Immature natural killer cell (primary cell): ENCODE measurements at places on chromosomes 6 and 20. TPM values are rescaled to one million over a fixed set of nuclear protein-coding genes. Genes with fewer than 3 reads are reported as not detected.

ISM1 gene
- polyA plus RNA-seq = 0.09 TPM

METTL24 gene
- 0.81 TPM for polyA plus RNA-seq

SLC17A9 gene
- polyA plus RNA-seq = 3.5 TPM

DNA sequence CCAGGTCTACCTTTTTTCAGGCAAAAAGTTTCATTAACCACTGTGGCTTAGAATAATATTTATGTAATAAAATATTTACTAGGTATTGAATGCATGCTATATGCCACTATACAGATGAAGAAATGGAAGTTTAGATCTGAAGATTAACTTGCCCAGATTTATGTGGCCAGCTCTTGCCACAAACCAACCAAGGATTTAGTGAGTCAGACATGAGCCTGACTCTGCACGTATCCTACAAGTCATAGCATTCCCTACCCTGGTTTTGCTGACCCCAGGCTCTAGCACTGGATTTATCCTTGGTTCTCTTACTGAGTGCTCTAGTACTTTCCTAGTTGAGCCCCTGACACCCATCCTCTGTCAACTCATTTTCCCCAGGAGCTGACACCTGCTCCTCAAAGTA lies 75.4 kb downstream of the ANKEF1 start:
- H3K27me3 ChIP-seq = peaks cover 2% of the 10 kb centered on the region
- DNase-seq = no peak
- H3K36me3 ChIP-seq = no peaks in the 10 kb centered on the region
- H3K4me1 ChIP-seq = no peaks in the 10 kb centered on the region

DNA sequence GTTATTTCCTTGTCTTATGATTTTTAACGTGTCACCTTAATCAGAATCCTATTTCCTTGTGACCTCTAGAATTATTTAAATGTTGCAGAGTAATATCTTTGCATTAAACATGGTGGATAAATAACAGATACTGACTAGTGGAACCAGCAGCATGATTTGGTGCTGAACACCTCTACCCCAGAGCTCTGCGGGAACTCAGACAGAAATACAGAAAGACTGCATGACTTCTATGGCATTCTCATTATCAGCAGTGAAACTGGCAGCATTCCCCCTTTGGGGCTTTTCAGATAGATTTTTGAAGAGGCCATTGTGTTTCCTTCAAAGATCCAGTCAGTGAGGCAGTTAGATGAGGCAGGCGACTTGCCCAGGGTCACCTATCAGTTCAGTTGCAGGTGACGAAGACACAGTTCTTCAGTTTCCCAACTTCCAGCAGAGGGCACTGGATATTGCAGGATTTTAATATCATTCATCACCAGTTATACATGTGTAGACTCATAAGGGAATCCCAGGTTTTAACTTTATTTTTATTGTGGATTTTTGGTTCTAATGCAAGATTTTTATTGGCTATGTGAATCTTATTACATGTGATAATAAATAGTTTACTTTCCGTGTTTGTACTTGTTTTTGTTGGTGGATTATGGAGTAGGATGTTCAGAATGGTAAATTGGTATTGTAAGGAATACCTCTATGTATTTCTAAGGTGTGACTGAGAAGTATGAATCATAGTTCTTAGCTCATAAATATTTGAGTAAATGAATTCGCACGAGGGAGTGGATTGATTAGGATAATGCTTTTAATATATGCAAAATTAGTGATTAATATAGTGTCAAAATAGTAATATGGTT lies 81.3 kb downstream of the AFDN start:
- no peak overlapping the region for H3K27ac ChIP-seq
- H3K27me3 ChIP-seq = no peaks in the 10 kb centered on the region
- no peak for DNase-seq
- no peaks in the 10 kb centered on the region for H3K4me1 ChIP-seq

DNA sequence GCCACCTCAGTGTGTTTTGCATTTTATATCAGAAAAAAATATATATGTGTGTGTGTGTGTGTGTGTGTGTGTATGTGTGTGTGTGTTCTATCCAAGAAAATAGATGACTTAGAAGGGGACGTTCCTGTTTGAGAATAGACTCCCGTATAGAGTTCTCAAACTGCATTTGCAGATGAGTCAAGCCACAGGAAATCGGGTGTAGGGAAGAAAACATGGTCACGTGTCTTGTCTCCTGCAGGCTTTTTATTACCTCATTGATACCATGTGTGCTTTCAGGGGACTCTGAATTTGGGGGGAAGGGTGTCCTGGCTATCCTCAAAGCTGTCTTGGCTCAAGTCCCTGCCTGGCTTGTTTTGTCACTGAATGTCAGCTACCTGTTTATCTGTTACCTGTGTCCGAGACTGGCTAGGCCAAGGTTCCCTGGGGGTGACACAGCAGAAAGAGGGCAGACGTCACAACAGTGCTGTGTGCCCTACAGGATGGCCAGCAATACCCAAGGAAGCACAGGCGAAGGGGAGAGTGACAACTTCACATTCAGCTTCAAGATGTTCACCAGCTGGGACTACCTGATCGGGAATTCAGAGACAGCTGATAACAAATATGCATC lies 55.7 kb upstream of the NOP56 start:
- no peaks in the 10 kb centered on the region for H3K4me1 ChIP-seq
- peaks cover 5% of the 10 kb centered on the region for H3K27me3 ChIP-seq
- DNase-seq = no peak
- H3K4me3 ChIP-seq = no peak overlapping the region
- no peaks in the 10 kb centered on the region for H3K36me3 ChIP-seq

- H3K4me1 ChIP-seq = no peaks in the 10 kb centered on the region
- H3K36me3 ChIP-seq = no peaks in the 10 kb centered on the region
- H3K27ac ChIP-seq = no peak overlapping the region
- H3K27me3 ChIP-seq = peaks cover 7% of the 10 kb centered on the region
Observed at GRCh38 chr20:61813791-61814190, 251.9 kb downstream of the TAF4 start.

- peaks cover 3% of the 10 kb centered on the region for H3K27me3 ChIP-seq
- peak overlapping the region; percentile 62 for H3K4me3 ChIP-seq
- DNase-seq = no peak
- H3K36me3 ChIP-seq = peaks cover 9% of the 10 kb centered on the region
- H3K27ac ChIP-seq = peak overlapping the region; percentile 2
- H3K4me1 ChIP-seq = peaks cover 18% of the 10 kb centered on the region
Observed at GRCh38 chr6:135586388-135586787, 88.8 kb upstream of the AHI1 start.

DNA sequence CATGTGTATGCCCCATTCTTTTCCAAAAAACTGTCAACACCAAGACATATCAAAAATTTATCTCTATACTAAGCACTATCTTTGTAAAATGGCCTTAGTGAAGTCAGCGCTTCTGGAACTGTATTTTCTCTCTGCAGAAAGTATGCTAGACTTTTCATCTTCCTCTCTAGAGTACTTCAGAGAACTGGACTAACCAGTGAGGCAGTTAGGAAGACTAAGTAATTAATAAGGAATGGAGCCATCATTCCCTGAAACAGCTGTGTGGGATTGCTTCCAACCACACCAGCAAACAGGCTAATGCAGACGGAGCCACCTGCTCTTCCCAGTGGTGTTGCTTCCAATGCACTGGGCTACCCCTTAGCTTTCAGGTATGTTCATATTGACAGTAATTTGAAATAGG lies 169.1 kb upstream of the FUT9 start:
- no peak overlapping the region for H3K4me3 ChIP-seq
- H3K27me3 ChIP-seq = no peaks in the 10 kb centered on the region

DNA sequence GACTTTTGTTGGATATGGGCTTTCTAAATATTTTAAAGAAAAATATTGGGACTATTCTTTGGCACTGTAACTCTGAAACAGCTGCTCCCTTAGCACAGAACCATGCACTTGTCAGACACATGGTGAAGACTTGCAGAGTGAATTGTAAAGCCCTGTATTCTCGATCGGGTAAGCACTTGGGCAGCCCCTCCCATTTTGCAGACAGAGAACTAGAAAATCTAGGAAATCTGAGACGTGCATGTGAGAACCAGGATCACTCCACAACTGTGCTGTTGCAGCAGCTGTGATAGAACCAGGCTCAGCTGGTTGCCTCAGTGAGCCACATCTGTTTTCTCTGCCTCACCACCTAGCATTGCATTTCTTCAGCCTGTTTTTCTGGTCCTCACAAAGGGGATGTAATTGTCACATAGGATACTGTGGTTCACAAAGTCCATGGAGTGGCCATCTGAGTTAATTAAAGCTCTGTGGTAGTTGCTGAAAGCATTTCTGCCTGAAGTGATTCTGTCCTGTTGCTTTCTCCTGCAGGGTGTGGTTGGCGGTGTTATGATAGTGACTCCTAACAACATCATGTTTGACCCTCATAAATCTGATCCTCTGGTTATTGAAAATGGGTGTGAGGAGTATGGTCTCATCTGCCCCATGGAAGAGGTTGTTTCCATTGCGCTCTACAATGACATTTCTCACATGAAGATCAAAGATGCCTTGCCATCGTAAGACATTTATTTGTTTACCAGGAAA lies 71.8 kb upstream of the HINT3 start:
- H3K4me1 ChIP-seq = no peaks in the 10 kb centered on the region
- peaks cover 54% of the 10 kb centered on the region for H3K36me3 ChIP-seq
- no peak overlapping the region for H3K4me3 ChIP-seq
- DNase-seq = no peak

DNA sequence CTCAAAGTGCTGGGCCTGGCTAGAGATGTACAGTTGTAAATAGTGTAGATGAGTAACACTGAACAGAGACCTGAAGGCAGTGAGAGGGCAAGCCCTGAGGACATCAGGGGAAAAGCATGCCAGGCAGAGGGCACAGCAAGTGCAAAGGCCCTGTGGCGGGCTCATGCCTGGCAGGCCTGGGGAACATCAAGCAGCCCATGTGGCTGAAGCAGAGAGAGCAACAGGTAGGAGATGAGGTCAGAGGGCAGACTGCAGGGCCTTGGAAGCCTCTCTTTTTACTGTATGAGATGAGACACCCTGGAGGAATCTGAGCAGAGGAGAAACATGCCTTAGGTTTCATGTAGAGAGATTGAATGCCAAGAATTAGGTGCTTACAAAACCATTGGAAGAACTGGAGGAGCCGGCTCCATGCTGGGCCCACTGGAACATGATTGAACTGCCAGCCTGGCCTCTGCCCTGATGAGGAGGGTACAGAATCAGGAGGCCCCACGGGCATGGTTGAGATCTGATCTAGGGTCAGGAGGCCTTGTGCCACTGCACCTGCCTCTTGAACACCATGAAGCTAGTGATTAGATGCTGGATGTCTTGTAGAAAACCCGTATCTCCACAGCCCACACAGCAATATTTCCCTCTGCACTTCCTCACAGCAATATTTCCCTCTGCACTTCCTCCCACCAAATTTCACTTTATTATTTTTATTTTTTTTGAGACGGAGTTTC lies 5.9 kb upstream of the HMGA1 start:
- H3K4me3 ChIP-seq = no peak overlapping the region
- DNase-seq = no peak
- H3K4me1 ChIP-seq = peaks cover 9% of the 10 kb centered on the region
- peaks cover 2% of the 10 kb centered on the region for H3K27me3 ChIP-seq

GRCh38 chr6:20969551-20969950 lies 435.3 kb downstream of the CDKAL1 start:
- H3K27ac ChIP-seq = no peak overlapping the region
- H3K36me3 ChIP-seq = peaks cover 13% of the 10 kb centered on the region
- no peaks in the 10 kb centered on the region for H3K4me1 ChIP-seq
- no peak overlapping the region for H3K4me3 ChIP-seq

DNA sequence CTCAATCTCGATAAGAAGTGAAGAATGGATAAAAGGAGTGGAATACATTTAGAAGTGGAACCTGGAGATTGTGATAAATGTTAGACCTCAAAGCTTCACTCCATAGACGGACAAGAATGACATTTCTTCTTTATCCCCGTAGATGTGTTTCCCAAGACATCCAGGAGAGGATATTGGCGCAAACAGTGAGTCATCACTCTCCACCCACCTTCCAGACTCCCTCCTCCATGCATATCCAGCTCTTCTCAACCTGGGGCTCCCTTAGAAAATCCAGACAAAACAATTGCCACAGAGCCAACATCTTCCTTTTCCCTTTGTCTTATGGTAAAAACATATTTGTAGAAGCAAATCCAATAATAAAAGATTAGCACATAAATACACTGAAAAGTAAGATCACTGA lies 586.1 kb downstream of the PTPRT start:
- H3K27me3 ChIP-seq = peaks cover 2% of the 10 kb centered on the region
- no peak overlapping the region for H3K4me3 ChIP-seq
- DNase-seq = no peak
- H3K36me3 ChIP-seq = no peaks in the 10 kb centered on the region

- DNase-seq = peak; percentile 22
- no peaks in the 10 kb centered on the region for H3K4me1 ChIP-seq
- H3K4me3 ChIP-seq = no peak overlapping the region
- H3K27me3 ChIP-seq = no peaks in the 10 kb centered on the region
Observed at GRCh38 chr6:8219352-8219943, 117.1 kb upstream of the EEF1E1 start.

GRCh38 chr6:129314575-129314974 lies 395.4 kb downstream of the ARHGAP18 start:
- peaks cover 22% of the 10 kb centered on the region for H3K4me1 ChIP-seq
- peaks cover 7% of the 10 kb centered on the region for H3K27me3 ChIP-seq
- no peak overlapping the region for H3K27ac ChIP-seq
- H3K4me3 ChIP-seq = no peak overlapping the region
